ENCODE measurements at places on chromosomes 7 and 10.

GRCh38 chr7:39637400-39637799 is 14.0 kb downstream of the RALA start:
- DNase-seq, result no peak

GRCh38 chr7:96224685-96225084 is 97.2 kb downstream of the SLC25A13 start:
- no peak for DNase-seq

DNA sequence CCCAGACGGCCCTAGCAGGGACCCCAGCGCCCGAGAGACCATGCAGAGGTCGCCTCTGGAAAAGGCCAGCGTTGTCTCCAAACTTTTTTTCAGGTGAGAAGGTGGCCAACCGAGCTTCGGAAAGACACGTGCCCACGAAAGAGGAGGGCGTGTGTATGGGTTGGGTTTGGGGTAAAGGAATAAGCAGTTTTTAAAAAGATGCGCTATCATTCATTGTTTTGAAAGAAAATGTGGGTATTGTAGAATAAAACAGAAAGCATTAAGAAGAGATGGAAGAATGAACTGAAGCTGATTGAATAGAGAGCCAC is 184 bp downstream of the CFTR start:
- DNase-seq, result no peak

GRCh38 chr7:26182706-26183105 is 17.8 kb downstream of the HNRNPA2B1 start:
- DNase-seq, result no peak

All from NCI-H2029 treated with DMSO at 0.1 percent for 48 hours (cell line).